Right renal cortex interstitium (tissue), 3 donors: ENCODE measurements at places on chromosomes 3 and 15. TPM values are rescaled to one million over a fixed set of nuclear protein-coding genes. Genes with fewer than 3 reads are reported as not detected.

The TRA2B gene
- 276 TPM for polyA plus RNA-seq

DNA sequence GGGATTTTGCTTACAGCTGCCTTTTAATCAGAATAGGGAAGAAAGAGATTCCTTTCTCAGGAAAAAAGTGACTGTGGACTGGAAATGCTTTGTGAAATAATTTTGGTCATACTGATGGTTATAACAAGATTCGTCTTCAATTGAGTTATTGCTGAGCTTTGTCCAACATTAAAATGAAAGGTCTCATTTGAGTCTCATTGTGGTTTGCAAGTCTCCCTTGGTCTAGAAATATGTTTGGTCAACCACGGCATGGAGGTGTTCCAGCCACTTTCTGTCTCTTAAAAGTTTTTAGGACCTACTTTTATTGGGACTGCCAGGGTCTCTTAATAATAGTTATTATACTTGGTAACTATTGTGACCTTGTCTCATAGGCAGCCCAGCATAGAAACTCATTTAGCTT is 15.3 kb downstream of the FLNB start:
- DNase-seq: no peak

DNA sequence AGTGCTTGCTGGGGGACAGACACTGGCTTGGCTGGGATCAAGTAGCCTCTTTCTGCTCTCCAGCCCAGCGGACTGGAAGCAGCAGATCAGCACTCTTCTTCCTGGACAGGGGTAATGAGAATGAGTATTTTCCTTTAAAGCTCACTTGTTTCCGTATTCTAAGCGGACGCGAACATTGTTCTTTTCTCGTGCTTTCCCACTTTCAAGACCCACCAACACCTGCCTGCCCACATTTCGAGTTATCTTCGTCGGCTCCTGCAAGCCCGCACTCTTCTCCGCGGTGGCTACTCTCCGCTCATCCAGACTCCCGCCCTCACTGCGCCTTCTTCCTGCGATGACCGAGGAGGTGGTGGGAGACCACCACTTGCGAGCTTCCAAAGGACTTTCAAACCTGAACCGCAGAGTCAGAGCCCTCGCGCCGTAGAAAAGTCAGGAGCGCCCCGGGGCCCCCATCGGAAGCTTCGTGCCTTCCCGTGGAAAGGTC is 1.6 kb upstream of the PPM1L start:
- DNase-seq: peak; percentile 23

The CRYGS gene
- polyA plus RNA-seq: 5.6 TPM

- peak; percentile 65 for DNase-seq
Observed at GRCh38 chr15:82530606-82531379, 9.5 kb downstream of the RPS17 start.

DNA sequence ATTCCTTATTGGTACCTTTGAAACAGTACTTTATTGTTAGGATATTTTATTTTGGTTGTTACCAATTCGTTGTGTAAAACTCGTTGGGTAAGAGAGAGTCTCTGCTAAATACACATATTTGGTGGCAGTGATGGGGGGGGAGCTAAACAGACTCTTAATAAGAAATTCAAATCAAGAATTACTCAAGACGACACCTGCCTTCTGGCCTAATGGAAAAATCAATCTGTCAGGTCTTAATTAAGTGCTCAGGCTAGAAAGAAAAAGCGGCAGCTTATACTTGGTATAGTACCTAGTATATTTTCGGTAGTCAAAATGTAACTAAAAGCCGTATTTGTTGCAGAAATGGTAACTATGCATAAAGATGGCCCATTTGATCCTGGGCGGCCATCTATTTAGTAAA is 18.2 kb downstream of the FOXP1 start:
- DNase-seq: no peak

- no peak for DNase-seq
Observed at GRCh38 chr3:140004271-140004670, 69.3 kb downstream of the CLSTN2 start.

- no peak for DNase-seq
Observed at GRCh38 chr3:100105501-100105900, 8.8 kb downstream of the FILIP1L start.

DNA sequence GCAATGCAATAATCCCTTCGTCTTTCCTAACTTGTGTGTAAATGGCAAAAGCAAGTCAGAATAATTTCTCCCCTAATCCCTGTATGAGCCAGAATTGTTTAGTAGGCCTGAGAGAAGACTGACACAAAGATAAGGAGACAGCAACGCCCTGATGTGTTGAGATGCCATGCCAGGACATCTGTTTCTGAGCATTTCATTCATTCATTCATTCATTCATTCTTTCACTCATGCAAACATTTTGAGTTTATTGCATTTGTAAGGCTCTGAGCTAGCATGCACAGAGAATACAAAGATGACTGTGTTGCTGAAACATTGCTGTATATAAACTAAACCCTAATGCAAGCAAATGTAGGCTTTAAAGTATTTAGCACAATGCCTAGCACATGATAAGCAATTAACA is 127.4 kb downstream of the TMCC1 start:
- no peak for DNase-seq

The RBP2 gene
- 0.46 TPM for polyA plus RNA-seq

GRCh38 chr15:64981812-64982431 is 7.8 kb downstream of the SPG21 start:
- DNase-seq: no peak

The FMN1 gene
- 16.4 TPM for polyA plus RNA-seq

DNA sequence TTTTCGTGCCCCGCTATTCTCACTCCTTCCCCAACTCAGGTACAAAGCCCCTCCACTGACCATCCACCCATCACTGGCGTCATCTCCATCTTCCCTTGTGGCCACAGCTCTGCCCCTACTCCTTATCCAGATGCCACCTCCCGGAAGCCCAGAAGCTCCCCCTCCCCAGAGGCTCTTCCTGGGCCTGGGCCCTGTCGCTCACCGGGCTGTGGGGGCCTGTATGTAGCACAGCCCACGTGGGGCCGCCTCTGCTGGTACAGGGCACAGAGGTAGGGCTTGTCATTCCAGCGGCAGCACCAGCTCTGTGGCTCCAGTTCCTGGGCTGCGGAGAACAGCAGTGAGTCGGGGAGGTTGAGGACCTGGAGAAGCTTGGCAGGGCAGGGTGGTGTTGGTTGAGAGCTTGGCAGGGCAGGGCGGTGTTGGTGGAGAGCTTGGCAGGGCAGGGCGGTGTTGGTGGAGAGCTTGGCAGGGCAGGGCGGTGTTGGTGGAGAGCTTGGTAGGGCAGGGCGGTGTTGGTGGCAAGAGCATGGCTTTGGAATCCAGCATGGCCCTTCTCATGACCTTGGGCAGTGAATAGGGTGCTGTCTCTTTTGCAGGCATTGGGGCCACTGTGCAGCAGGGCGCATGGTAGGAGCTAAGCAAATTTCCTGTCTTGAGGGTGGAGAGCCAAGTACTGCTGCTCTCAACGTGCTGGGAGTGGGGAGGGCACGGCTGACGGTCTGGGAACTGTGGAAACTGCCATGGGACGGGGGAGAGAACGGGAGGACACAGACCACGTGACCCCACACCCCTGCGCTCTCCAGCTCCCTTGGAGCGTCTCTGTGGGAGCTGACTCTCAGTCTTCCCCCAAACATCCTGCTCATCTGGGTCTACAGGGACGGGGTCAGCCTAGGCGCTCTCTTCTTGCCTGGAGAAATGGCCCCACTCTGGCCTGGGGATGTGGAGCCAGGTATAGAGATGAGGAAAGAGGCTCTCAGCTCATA is 43.4 kb downstream of the MUC20 start:
- no peak for DNase-seq

The C3orf22 gene
- polyA plus RNA-seq: 0.11 TPM

GRCh38 chr3:140091143-140091542 is 156.2 kb downstream of the CLSTN2 start:
- no peak for DNase-seq

The IRAK2 gene
- 0.69 TPM for polyA plus RNA-seq

DNA sequence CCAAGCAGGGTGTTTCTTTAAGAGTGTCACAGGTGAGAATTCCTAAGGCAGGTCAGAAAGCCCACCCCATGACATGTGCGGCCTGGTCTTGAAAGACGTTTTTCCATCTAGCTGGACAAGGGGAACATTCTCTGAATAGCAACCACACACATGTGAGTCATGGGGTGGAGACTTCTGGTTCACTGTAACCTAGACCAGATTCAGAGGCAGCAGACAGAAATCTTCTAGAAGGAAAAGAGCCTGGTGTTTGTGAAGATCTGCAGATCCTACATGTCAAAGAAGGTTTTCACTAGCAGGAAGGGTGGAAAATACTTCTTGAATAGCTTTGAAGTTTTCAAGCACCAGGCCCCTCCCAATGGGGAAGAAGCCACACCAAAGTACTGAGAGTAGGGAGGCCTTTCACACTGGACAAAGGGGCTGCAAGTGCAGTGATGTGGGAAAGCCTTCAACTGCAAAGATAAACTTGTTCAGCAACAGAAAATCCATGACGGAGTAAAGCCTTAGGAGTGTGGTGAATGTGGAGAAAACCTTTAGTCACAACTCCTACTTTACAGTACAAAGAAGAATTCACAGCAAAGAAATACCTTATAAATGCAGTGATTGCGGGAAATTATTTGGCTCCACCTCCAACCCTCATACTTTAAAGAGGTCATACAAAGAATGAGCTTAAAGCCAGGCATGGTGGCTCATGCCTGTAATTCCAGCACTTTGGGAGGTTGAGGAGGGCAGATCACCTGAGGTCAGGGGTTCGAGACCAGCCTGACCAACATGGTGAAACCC is 17.6 kb downstream of the ADAM10 start:
- DNase-seq: no peak

The TNFAIP8L3 gene
- 2.1 TPM for polyA plus RNA-seq

- DNase-seq: no peak
Observed at GRCh38 chr15:65962187-65962586, 92.9 kb downstream of the RAB11A start.

- no peak for DNase-seq
Observed at GRCh38 chr3:150359381-150359780, 48.7 kb upstream of the TSC22D2 start.

GRCh38 chr15:66619152-66619903 is 53.5 kb upstream of the LCTL start:
- no peak for DNase-seq

GRCh38 chr3:113057117-113057516 is 66.3 kb downstream of the GTPBP8 start:
- DNase-seq: no peak

DNA sequence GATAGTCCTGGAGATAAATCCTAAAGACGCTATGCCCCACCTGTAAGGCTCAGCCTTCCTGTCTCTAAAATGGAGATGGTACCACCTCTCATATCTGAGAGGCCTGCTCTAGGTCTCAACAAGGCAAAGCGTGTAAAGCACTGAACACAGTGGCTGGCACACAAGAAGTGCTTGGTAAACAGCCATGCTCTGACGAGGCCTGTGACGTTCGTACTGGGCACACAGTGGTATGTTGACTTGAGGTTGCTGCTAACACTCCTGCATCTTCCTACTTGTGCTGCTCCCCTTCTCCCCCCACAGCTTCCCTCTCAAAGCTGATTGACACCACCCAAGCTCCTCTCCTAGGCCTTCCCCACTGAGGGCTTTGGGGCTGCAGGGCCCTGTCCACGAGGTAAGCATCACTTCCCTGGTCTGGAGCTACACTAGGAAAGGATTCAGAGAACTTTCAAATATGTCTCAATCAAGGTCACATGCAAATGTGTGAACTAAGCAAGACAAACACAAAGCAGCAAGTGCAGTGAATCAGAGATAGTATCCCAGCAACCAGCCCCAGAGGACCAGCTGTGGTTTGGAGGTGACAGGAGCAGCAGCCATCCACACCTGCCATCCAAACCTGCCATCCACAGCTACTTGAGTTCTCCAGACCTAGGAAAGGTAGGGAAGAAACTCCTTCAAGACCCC is 177.5 kb downstream of the STT3B start:
- no peak for DNase-seq

The DGKG gene
- polyA plus RNA-seq: 0.71 TPM

DNA sequence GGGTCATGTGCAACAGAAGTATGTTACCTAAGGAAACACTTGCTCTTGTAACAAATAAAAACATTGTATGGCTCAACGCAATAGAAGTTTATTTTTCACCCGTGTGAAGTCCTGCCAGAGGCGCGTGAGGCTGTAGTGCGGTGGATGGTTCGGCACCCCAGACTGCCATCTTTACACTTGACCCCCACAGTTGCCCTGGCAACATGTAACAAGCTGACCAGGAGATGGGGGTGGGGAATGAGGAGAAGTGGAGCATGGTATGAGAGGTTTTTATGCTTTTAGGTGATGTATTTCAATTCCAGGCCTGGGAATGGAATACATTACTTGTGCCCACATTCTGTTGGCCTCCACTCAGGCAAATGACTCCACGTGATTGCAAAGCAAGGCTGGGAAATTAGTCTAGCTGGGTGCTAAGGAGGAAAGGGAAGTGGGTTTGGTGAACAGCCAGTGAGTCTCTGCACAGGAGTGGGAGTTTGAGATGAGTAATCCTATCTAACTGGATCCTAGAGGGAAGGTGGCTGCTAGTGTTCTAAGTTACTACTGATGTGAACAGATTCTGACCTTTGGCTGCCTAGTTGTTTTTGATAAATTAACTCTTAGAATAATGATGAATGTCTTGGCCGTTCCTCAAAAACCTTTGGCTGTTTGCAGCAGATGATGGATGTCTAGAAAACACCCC is 33.8 kb upstream of the GREM1 start:
- no peak for DNase-seq

DNA sequence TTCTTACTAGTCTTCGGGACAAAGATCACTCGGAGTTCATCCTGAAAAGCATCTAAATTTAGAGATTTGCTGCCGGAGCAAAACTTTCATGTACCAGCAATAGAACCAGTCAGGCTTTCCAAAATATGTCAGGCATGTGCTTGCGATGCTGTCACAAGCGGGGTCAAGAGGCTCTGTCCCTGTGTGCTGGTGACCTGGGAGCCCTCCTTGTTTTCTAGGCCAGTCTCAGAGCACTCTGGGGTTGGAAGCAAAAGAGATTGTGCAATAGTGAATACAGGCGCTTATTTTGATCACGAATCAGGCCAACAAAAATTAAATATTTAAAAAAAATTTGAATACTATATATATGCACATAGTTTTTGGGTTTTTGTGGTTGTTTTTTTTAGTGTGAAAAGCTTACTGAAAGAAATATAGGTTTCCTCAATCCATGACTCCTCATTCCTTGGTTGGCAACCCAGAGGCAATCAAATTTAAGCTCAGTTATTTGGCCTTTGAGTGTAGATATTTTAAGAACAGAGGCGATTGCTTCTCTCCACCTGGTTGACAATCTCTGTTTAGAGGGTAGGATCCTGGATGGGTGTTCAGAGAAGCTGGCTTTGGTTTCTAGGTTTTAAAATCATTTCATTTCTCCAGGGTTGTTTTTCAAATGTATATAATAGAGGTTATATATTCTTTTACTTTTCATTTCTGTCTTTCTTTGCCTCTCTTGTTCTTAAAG is 8.4 kb upstream of the KLHL24 start:
- no peak for DNase-seq
